ENCODE measurements at places on chromosomes 11 and 22. TPM values are rescaled to one million over a fixed set of nuclear protein-coding genes. Genes with fewer than 3 reads are reported as not detected.

KRTAP5-2 gene
- not detected for total RNA-seq

CELSR1 gene
- total RNA-seq: 28.0 TPM

POTEH gene
- total RNA-seq: not detected

CPSF7 gene
- total RNA-seq: 71.7 TPM

TPCN2 gene
- 11.4 TPM for total RNA-seq

CCDC82 gene
- total RNA-seq: 17.6 TPM

MS4A8 gene
- not detected for total RNA-seq

OR5D14 gene
- total RNA-seq: not detected

MMP1 gene
- 0.73 TPM for total RNA-seq

RELA gene
- 72.1 TPM for total RNA-seq

EI24 gene
- total RNA-seq: 109 TPM

CHRM1 gene
- total RNA-seq: 0.08 TPM

CFAP300 gene
- total RNA-seq: 5.4 TPM

NRGN gene
- total RNA-seq: 9.7 TPM

MRGPRX4 gene
- total RNA-seq: not detected

TRMT112 gene
- total RNA-seq: 427 TPM

GNB1L gene
- total RNA-seq: 17.3 TPM

P2RX3 gene
- total RNA-seq: 0.29 TPM

SIAE gene
- 15.5 TPM for total RNA-seq

KDM4D gene
- 0.51 TPM for total RNA-seq

EHF gene
- 0.96 TPM for total RNA-seq

OR5P2 gene
- total RNA-seq: not detected

TPH1 gene
- 0.27 TPM for total RNA-seq

LIF gene
- total RNA-seq: 20.1 TPM

MFRP gene
- total RNA-seq: not detected

CPT1B gene
- 12.3 TPM for total RNA-seq

TRIM5 gene
- total RNA-seq: 8.7 TPM

UPK3A gene
- not detected for total RNA-seq

KCNK4 gene
- not detected for total RNA-seq

PRR33 gene
- not detected for total RNA-seq

Measured in A549 treated with Mapracorat at 1 μM for 4 hours (cell line).